ENCODE measurements at places on chromosomes 5 and 9. TPM values are rescaled to one million over a fixed set of nuclear protein-coding genes. Genes with fewer than 3 reads are reported as not detected.

NUTM2F gene
- total RNA-seq, result not detected

PPP2R2B gene
- 4.0 TPM for total RNA-seq

ANKRD33B gene
- 20.3 TPM for total RNA-seq

KIF12 gene
- total RNA-seq, result 202 TPM

LVRN gene
- total RNA-seq, result not detected

FBP2 gene
- not detected for total RNA-seq

PFN3 gene
- not detected for total RNA-seq

TMEFF1 gene
- 0.66 TPM for total RNA-seq

ALDH1A1 gene
- total RNA-seq, result 191 TPM

TMOD1 gene
- total RNA-seq, result 14.9 TPM

CEL gene
- total RNA-seq, result 1.0 TPM

CCDC171 gene
- total RNA-seq, result 5.1 TPM

ELOVL7 gene
- 22.5 TPM for total RNA-seq

DMRTA1 gene
- total RNA-seq, result 2.3 TPM

TAF11L3 gene
- not detected for total RNA-seq

IL31RA gene
- total RNA-seq, result 0.44 TPM

PCDHB5 gene
- 7.5 TPM for total RNA-seq

EQTN gene
- 1.4 TPM for total RNA-seq

SLC22A4 gene
- 2.4 TPM for total RNA-seq

ADAMTS16 gene
- 7.5 TPM for total RNA-seq

TICAM2 gene
- 7.6 TPM for total RNA-seq

IFNA13 gene
- total RNA-seq, result not detected

EIF4E1B gene
- not detected for total RNA-seq

PALM2AKAP2 gene
- total RNA-seq, result 10.6 TPM

KCNN2 gene
- 1.5 TPM for total RNA-seq

RMND5B gene
- total RNA-seq, result 45.3 TPM

SCGB3A1 gene
- total RNA-seq, result 1.1 TPM

SSNA1 gene
- total RNA-seq, result 52.5 TPM

FYB1 gene
- total RNA-seq, result 53.7 TPM

ROPN1L gene
- total RNA-seq, result 1.7 TPM

All from kidney (tissue), 22 donors.